Hematopoietic multipotent progenitor cell (in vitro differentiated cells): ENCODE measurements at places on chromosomes 5 and 9. TPM values are rescaled to one million over a fixed set of nuclear protein-coding genes. Genes with fewer than 3 reads are reported as not detected.

DNA sequence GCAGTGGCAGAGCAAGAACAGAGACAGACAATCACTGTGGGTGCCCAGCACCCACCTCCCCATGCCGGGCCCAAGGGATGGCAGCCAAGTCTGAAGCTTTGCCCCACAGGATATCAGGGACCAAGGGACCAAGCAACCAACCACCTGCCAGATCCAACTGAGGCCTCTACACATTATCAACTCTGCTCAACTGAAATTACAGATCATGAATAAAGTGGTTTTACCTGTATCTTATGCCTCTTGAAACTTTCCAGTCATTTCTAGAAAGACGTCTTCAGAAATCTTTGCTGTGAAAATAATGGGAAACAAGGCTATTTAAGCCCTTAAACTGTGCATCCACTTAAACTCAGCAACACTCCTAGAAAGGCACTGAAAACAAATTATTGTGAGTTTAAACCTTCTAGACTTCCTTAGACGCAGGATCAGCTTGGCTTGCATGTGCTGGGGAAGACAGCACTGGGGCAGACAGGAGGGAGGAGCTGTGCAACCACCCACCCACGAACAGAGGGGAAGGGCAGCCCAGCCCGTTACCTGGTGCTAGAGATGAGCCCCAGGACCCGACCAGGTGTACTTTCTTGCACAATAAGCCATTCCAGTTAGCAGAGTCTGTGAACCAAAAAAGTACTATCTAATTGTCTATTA is 80.0 kb downstream of the SEMA4D start:
- DNase-seq = no peak

The PHF24 gene
- under 0.01 TPM for total RNA-seq

DNA sequence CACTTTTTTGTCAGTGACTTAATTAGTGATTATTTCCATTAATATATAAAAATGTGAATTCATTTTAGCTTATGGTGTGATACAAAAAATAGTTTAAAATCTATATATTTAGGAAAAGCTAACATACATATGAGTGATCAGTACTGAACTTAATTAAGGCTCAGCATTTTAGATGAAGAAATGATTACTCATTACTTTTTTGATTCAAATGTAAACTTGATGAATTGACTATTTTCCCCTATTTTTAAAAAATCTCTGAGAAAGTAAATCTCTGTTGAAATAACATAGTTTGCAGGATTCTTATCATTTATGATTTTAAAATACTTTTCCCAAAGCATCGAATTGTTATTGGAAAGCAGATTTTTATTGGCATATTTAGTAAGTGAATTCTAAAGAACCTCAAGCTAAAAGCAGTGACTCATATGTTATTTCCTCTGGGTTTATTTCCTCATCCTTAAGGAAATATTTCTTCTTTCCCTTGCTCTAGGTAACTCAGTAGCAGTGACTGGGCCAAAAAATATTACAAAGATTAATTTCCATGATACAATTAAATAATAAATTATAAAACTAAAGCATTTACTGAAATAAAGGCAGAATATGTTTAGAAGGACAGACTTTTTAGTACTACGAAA is 290.6 kb downstream of the FER start:
- DNase-seq = no peak

GRCh38 chr5:24272741-24273140 is 372.0 kb downstream of the CDH10 start:
- DNase-seq = no peak

GRCh38 chr5:177507165-177507564 is 2.5 kb downstream of the DOK3 start:
- no peak for DNase-seq

GRCh38 chr5:36334315-36334714 is 32.6 kb upstream of the RANBP3L start:
- DNase-seq = no peak
